Esophagus muscularis mucosa (tissue), 4 donors: ENCODE measurements at places on chromosomes 12 and 14. TPM values are rescaled to one million over a fixed set of nuclear protein-coding genes. Genes with fewer than 3 reads are reported as not detected.

DNA sequence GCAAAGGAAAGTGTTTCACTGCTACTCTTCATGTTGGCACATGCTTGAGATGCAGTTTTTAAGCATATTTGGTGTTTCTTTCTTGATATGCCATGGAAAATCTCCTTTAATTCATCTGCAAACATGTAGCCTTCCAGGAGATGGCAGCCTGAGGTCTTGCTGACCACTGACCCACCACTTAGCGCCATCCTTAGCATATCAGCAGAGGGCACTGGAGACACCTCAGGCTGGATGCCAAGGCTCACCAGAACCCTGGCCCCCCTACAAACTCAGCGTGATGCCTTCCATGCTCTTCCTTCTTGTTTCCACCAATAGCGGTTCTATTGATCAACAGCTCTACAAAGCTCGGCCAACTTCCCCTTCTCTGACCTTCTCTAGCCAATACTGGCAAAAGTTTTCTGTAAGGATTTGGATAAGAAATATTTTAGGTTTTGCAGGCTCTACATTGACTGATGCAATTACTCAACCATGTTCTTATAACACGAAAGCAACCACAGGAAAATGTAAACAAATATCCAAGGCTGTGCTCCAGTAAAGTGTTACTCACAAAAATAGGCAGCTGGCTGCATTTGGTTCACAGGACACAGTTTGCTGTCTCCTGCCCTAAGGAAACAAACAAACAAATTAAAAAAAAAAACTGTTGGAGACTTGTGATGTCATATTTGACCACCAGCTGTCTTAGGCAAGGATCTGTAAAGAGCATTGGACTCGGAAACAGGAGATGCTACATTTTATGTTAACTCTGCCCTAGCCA lies 209.7 kb downstream of the SLC15A4 start:
- no peak for DNase-seq
- no peak overlapping the region for H3K4me3 ChIP-seq
- no peak overlapping the region for H3K27ac ChIP-seq
- H3K36me3 ChIP-seq, result no peaks in the 10 kb centered on the region
- no peaks in the 10 kb centered on the region for H3K4me1 ChIP-seq

Gene SPSB2
- total RNA-seq, result 6.3 TPM

GRCh38 chr14:43019826-43020225 lies 1413.2 kb downstream of the LRFN5 start:
- no peaks in the 10 kb centered on the region for H3K27me3 ChIP-seq
- no peak overlapping the region for H3K4me3 ChIP-seq
- no peak overlapping the region for H3K27ac ChIP-seq
- no peaks in the 10 kb centered on the region for H3K4me1 ChIP-seq
- no peak for DNase-seq
- no peaks in the 10 kb centered on the region for H3K36me3 ChIP-seq

Gene CLEC4C
- total RNA-seq, result not detected

DNA sequence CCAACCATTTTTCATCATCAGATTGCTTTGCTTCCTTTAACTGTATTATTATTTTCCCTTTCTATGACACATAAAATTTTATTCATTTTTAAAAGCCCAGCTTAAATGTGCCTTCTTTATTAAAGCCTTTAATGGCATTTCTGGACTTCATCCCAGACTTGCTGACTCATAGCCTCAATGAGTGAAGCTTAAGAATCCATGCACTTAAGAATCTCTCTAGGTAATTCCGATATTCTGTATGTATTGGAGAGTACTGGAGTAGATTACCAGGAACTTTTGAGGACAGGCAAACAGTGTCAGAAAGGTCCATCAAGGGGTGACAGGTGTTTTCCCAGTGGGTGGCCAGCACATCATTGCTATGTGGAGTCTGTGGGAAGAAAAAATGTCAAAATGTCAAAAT lies 107.9 kb downstream of the PTPRQ start:
- H3K4me3 ChIP-seq, result no peak overlapping the region
- no peak for DNase-seq
- peak overlapping the region; percentile 46 for H3K27ac ChIP-seq
- no peaks in the 10 kb centered on the region for H3K27me3 ChIP-seq

DNA sequence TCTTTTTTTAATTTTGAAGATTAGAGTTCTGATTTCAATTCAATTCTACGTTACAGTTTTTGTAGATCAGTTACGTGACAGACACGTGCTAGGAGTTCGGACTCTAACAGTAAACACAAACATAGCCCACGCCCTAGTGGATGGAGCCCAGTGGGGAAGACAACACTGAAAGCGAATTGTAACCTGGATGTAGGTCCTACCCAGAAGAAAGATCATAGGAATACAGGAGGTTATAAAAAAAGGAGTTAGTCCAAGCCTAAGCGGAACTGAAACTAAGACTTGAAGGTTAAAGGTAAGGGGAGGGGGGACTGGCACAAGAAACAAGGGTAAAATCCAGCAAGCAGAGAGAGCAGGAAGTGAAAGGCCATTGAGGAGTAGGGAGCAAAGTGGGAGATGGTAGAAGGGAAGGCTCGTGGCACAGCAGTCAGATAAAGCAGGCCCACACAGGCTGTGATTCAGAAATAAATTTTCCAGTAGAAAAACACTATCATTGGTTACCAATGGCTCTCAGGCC lies 15.7 kb upstream of the CRY1 start:
- peak; percentile 45 for DNase-seq
- no peak overlapping the region for H3K27ac ChIP-seq
- H3K4me3 ChIP-seq, result no peak overlapping the region
- H3K27me3 ChIP-seq, result no peaks in the 10 kb centered on the region
- peaks cover 19% of the 10 kb centered on the region for H3K4me1 ChIP-seq
- H3K36me3 ChIP-seq, result no peaks in the 10 kb centered on the region

Gene ATXN2
- 50.2 TPM for total RNA-seq

DNA sequence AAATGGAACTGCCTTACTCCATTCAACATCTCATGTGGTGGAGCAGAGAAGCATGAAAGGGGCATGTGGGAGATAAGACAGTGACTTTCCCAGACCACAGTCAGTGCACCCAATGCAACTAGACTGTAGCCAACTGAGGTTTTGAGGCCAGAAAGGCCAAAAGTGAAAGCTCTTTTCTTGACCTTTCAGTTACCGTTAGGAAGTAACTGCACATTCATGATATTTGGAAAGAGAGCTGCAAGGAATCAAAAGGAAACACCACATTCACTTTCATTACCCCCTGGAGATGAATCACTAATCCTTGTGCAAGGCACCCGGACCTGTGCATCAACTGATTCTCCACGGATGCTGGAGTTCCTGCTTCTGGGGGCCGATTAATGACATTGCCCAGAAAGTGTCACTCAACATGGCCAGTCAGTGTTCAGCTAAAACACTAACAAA lies 72.9 kb upstream of the ELK3 start:
- no peak overlapping the region for H3K4me3 ChIP-seq
- no peaks in the 10 kb centered on the region for H3K4me1 ChIP-seq
- no peak for DNase-seq
- no peak overlapping the region for H3K27ac ChIP-seq
- H3K36me3 ChIP-seq, result no peaks in the 10 kb centered on the region

DNA sequence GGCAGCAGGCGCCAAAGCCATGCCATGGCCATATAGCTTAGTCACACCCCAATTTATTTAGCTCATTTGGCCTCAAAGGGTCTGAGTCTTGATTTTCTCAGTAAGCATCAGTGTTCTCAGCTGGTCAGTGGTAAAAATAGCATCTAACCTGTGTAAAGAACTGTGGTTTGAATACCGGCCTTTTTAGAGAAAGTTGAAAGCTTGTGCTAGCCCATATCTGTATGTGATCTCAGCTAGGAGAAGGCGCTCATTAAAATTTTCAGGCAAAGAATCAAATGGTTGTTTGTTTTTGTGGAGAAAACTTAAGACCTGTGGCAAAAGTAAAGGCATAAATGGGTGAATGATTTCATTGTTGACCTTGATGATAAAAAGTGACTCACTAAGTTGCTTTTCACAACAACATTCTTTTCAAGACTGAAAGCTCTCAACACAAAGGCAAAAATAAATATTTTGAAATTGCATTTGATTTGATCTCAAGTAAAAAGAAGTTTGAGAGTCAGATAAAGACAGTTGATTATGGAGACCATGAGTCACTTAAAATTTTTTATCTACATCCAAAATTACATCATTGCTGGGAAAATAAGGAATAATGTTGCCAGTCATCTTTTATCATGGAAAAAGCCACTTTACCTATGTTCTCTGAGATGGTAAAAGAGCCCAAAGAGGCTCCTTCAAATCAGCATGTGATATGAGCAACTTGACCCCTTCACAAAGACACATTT lies 128.5 kb upstream of the RGS6 start:
- DNase-seq, result no peak
- H3K4me3 ChIP-seq, result no peak overlapping the region
- H3K36me3 ChIP-seq, result no peaks in the 10 kb centered on the region
- no peak overlapping the region for H3K27ac ChIP-seq

Gene ACVRL1
- total RNA-seq, result 124 TPM
